ENCODE measurements at places on chromosomes 5 and 9.

DNA sequence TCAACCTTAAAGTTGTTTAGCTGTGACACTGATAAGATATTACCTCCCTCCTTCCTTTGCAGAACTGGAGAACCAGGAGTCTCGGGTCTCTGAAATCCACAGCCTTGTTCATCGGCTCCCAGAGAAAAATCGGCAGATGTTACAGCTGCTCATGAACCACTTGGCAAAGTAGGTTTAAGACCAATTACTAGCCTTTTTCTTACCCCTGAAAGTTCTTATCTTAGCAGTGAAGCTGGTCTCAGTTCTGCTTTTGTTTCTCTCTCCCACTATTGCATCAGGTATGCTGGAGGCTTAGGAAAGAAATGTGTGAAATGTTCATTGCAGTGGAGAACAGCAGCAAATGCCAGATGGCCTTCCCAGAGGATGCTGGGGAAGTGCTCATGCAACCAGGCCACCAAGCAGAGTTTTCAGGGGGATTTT lies 287.4 kb downstream of the ARHGAP26 start:
- DNase-seq, result no peak

- DNase-seq, result no peak
Measured at GRCh38 chr5:173920866-173921555, 32.9 kb downstream of the CPEB4 start.

- DNase-seq, result no peak
Measured at GRCh38 chr9:72894342-72894741, 58.5 kb downstream of the ALDH1A1 start.

- DNase-seq, result no peak
Measured at GRCh38 chr9:114149765-114150340, 5.5 kb upstream of the COL27A1 start.

- no peak for DNase-seq
Measured at GRCh38 chr5:59133764-59134261, 550.9 kb downstream of the RAB3C start.

DNA sequence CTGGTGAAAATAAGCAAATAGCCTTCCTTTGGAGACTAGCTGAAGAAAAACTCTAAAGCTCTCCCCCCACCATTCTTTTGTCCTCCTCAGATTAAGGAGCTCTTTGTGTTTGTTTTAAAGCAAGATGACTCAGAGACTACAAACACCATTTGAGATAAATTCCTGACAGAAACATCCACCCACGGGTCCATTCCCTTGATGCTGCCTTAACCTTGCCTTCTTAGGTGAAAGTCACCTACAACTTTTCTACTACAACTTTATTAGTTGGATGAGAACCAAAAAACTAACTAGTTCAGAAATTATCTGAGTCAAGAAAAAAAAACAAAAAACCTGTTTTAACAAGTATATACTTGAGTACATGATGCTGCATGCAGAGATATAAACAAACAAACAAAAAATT lies 831.1 kb downstream of the NR2F1-AS1 start:
- no peak for DNase-seq

Measured in cortex of kidney (tissue), 1 donor.